MV-4-11 (cell line): ENCODE measurements at places on chromosomes 6 and 20.
A peak's percentile ranks its signal among the peaks of the same experiment; 100 is the strongest.

- DNase-seq = peak; percentile 13
These were observed 42.2 kb downstream of the CDH26 start for GRCh38 chr20:60000271-60001042.

GRCh38 chr6:34246563-34247391 lies 2.0 kb downstream of the SMIM29 start:
- peak; percentile 57 for DNase-seq

DNA sequence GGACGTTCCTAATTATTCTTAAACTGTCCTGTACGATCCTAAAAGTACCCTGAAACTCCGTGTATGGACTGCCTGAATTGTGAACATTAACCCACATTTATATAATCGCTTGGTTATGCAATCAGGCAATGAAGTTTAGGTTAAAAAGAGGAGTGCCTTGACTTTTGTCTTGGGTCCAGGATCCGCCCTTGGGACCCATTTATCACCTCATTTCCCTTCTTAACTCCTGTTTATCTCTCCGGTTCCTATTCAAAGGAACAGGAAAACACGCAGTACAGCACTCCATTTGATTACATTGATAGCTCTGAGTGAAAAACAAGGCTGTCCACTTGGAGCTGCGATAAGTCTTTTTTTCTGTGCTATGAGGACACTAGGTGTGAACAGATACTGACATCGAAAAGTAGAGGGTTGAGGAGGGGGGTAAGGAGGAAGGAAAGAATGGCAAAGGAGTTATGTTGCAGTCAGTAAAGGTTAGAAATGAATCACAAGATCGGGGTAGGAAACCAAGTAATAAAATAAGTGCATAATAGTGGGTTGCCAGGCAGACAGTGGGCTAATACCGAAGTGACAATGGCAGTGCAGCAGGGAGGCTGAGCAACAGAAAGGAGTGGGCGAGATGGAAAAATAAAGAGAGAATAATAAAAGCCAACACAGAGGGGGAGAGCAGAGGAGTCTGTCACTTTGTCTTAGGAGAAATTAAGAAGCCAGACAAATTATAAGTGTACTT lies 15.9 kb upstream of the PCK1 start:
- no peak for DNase-seq

GRCh38 chr20:16553101-16553500 lies 20.1 kb downstream of the KIF16B start:
- DNase-seq = no peak

GRCh38 chr6:21750575-21750974 lies 157.0 kb downstream of the SOX4 start:
- DNase-seq = no peak

- DNase-seq = peak; percentile 76
These were observed 56.8 kb upstream of the FABP7 start for GRCh38 chr6:122722746-122723145.

DNA sequence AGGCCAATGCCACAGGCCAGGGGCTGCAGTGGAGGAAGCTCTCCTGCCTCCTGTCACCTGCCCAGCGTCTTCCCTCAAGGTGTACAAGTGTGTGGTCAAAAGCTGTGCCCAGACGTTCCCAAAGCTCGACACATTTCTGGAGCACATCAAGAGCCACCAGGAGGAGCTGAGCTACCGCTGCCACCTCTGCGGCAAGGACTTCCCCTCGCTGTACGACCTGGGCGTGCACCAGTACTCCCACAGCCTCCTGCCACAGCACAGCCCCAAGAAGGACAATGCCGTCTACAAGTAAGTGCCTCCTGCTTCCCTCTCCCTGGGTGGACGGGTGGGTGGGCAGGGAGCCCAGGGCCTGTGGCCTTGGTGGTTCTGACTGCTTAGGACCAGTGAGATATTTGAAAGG lies 38.2 kb downstream of the ZNF341 start:
- no peak for DNase-seq

- DNase-seq = peak; percentile 2
These were observed 36.9 kb upstream of the CD2AP start for GRCh38 chr6:47440719-47441118.

GRCh38 chr20:51958099-51959065 lies 156.1 kb upstream of the SALL4 start:
- DNase-seq = peak; percentile 11

- DNase-seq = no peak
These were observed 55.2 kb upstream of the CBLN4 start for GRCh38 chr20:56060486-56060885.

DNA sequence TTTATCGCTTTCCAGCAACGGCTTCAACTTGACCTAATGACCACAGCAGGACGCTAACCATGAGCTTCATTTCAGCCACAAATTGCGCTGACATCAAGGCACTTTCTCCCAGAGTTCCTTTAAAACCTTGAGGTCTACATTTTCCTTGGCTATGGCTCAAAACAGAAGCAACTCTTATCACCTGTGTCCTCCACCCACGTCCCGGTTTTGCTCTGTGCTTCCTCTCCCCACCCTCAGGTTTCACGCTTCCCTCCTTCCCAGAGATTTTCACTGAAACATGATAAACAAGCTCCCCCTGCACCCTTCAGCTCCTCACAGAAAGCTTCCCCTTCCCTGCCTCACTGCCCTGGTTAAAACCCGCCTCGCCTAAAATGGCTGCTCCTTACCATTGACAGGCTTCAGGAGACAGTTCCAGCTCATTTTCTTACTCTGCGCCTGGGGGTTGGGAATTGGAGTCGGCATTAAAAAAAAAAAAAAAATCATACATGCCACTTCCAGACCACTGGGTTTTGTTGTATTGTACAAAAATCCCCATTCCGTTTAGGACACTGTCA lies 229.5 kb downstream of the UBE3D start:
- DNase-seq = no peak

DNA sequence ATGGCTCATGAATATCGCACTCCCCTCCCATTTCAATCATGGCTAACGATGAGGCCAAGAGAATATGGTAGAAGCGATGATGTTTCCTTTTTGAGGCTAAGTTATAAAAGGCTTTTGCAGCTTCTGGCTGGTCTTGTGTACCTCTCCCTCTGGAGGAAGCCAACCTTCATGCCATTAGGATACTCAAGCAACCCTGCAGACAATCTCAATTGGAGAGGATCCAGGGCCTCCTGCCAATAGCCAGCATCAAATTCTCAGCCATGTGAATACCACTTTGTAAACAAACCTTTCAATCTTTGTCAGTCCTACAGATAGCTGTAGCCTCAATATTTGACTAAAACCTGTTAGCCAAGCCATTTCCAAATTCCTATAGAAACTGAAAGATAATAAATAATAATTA lies 738.4 kb downstream of the KIF16B start:
- no peak for DNase-seq

DNA sequence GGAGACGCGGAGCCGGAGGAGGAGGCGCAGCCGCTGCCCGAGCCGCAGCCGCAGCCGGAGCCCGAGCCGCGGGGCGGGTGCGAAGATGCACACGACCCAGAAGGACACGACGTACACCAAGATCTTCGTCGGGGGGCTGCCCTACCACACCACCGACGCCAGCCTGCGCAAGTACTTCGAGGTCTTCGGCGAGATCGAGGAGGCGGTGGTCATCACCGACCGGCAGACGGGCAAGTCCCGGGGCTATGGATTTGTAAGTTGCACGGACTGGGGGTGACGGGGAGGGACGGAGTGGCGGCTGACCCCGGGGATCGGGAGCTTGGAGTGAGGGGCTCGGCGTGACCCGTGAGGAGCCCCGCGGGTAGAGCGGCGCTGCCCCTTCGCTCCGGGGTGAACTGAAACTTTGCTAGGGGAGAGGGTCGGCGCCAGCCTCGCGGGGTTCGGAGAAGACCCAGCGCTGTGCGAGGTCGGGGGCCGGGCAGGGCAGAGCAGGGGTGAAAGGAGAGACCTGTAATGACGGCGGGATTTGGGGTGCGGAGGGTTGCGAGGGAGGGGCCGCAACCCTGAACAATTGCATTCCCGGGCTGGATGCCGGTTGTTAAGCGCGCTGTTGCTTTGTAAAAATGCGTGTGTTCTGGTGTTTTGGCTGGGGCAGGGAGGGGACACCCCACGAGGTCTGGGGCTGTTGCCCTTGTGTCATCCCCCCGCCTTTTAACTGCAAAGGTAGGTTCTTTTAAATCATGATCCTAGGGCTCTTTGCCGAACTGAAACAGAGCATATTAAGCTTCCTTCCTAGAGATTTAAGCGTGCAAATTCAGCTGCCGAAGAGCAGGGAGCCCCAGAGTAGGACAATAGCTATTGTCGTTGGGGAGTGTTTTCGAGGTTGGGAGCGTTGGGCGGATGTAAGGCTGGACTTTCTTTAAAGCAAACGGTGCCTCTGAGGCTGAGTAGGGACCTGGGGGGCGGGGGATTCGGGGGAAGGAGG lies 628 bp downstream of the RBM24 start:
- DNase-seq = no peak

- peak; percentile 33 for DNase-seq
These were observed 21.8 kb upstream of the SAMD5 start for GRCh38 chr6:147486683-147487082.

DNA sequence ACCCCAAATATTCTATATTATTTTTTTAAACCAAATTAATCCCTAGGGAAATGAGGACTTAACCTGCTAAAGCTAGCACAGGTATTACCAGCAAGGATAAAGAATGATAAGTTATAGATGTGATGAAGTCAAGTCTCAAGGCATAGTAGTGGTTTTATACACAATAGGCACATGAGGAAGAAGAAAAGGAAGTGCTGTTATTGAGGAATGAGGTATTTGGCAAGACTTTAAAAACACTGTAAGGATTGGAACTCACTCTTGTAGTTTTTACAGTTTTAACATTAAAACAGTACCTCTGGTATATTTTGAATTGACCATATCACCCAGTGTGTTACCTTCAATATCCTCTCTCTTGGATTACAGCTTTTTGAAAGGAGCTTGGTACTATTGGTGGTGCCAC lies 54.6 kb downstream of the PHF3 start:
- DNase-seq = peak; percentile 34

DNA sequence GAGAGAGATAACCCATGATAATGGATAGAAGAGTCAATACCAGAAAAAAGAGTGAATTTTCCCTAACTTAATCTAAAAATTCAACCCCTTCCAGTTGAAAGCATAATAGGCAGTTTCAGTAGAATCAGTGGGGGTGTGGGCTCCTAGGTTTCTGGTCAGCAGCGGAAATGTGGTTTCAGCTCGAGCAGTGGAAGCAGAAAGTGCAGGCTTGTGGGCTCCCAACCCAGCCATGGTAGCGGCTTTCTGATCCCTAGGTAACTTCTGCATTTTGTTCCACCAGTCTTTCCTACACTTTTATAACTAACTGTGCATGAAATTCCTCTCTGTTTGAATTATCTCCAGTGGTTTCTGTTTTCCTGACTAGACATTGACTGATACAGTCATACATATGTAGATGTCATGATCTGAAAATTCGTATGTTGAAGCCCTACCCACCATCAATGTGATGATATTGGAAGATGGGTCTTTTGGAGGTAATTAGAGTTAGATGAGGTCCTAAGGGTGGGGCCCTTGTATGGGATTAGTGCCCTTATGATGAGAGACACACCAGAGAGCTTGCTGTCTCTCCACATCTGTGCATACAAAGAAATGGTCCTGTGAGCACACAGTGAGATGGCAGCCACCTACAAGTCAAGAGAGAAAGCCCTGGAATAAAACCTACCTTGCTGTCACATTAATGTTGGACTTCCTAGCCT lies 6.5 kb upstream of the DDO start:
- DNase-seq = peak; percentile 95

- no peak for DNase-seq
These were observed 112.9 kb upstream of the BTN3A2 start for GRCh38 chr6:26252077-26252472.

DNA sequence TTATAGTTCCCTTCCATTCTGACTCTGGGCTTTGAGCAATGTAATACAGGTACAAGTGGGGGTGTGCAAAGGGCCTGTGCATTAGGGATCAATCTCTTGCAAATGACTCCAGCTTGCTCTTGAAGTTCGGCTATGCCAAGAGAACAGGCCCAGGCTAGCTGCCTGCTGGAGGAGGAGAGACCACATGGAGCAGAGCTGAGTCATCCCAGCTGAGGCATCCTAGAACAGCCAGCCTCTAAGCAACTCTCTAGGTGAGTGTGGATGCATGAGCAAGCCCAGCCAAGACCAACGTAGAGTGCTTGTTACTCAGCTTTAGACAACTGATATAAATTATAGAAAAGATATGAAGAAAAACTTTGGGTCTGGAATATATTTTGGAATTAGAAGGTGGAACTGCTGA lies 47.6 kb upstream of the RBM24 start:
- no peak for DNase-seq

GRCh38 chr20:1933465-1933870 lies 38.3 kb downstream of the SIRPA start:
- DNase-seq = no peak

DNA sequence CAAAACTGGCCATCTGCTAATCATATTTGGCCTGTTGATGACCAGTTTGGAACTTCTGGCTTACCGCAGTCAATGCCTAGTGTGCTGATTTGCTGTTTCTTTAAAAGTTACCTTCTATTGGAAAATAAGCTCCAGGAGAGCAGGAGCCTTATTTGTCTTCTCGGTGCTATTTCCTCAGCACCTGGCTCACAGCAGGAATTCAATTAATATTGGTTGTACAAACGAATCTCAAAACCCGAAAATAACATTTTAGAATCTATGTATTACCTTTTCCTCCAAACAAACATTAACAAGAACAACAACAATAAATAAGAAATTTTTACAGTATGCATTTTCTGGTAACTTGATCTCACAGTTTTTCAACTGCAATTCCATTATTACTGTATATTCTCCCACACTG lies 1080.7 kb upstream of the MAP3K7 start:
- no peak for DNase-seq

GRCh38 chr6:85460154-85460920 lies 10.5 kb downstream of the NT5E start:
- DNase-seq = no peak

- no peak for DNase-seq
These were observed 140.6 kb downstream of the TMEM242 start for GRCh38 chr6:157182503-157183264.

DNA sequence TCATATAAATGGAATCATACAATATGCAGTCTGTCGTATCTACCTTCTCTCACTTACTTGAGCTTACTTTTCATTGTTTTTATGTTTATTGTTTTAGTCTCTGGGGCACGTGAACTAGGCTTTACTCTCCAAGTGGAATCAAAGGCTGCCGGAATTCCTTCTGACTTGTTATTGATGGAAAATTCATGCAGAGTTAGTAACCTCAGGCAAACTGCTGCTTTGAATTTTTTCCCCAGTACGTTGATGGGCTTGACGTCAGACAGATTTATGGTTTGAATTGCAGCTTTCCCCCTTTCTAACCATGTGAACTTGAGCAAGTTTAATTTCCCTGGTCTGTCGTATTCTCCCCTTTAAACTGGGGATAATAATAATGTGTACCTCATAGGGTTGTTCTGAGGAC lies 68.6 kb downstream of the ZDHHC14 start:
- DNase-seq = no peak
